ENCODE measurements at places on chromosomes 12 and 14. TPM values are rescaled to one million over a fixed set of nuclear protein-coding genes. Genes with fewer than 3 reads are reported as not detected.

DNA sequence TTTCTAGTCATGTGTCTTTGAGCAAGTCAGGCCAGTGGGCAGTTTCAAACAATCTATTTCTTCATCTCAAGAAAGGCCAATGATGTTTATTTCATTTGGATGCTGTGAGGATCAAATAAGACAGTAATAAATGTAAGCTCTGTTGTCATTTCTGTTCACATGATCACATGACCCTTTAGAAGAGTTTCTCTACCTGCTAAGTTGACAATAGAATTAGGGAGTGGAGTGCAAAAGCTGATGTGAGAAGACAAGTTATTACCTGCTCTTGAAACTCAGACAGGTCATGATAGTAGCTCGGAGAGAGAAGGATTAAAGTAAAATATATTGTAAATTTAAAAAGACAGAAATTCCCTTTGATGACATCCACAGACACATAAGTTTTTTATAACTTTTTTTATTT lies 37.3 kb upstream of the DCN start:
- DNase-seq: no peak

GRCh38 chr12:19390051-19390598 lies 49.2 kb upstream of the AEBP2 start:
- no peak for DNase-seq

DNA sequence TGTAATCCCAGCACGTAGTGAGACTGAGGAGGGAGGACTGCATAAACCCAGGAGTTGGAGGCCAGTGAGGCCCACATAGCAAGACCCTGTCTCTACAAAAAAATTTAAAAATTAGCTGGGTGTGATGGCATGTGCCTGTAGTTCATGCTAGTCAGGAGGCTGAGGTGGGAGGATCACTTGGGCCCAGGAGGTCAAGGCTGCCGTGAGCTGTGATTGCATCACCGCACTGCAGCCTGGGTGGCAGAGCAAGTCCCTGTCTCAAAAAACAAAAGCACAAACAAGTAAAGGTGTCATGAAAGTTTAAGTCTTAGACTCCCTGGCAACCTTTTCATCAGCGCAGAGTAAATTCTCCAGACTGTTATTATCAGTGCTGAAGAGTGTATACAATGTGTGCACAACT lies 10.4 kb downstream of the TMEM30B start:
- no peak for DNase-seq

The RTL1 gene
- not detected for total RNA-seq

- DNase-seq: no peak
Measured at GRCh38 chr14:33081259-33081658, 142.6 kb downstream of the NPAS3 start.

Data from fibroblast of lung (primary cell).